ENCODE measurements at places on chromosomes 3 and 15.

- DNase-seq: no peak
Observed at GRCh38 chr3:10015461-10015904, 10.8 kb upstream of the FANCD2 start.

DNA sequence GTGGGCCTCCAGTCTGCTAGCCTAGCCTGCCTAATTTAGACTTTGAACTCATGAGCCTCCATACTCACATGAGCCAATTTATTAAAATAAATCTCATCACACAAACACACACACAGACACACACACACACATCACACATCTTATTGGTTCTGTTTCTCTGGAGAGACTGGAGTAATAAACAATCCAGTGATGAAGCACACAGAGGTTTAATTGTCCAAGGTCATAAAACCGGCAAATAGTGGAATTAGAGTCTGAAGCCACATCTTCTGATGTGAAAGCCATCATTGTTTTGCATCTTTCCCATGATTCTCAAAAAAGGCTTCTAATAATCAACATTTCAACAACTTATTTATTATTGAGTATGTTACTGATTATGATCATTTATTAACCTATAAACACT lies 249.4 kb upstream of the KCNH8 start:
- no peak for DNase-seq

- DNase-seq: no peak
Observed at GRCh38 chr3:38107911-38108648, 28.8 kb downstream of the ACAA1 start.

GRCh38 chr15:95262866-95263564 lies 1031.7 kb downstream of the MCTP2 start:
- DNase-seq: no peak

DNA sequence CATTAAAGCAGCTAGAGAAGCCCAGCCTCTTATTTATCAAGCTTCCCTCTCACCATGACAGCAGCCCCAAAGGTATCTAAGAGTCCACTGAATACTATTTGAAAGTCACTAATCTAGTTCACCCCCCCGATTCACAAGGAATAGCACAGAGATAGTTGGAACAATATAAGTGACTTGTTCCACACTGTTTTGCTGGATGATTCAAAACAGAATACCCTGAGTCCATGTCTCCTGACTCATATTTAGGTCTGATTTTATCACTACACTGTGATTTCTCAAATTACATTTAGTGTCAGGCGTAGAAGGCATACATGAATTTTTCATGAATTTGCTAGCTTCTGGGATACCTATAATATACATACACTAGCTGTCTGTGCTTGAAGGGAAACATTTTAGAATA lies 18.7 kb upstream of the EOGT start:
- no peak for DNase-seq
